ENCODE measurements at places on chromosomes 16 and 17.

DNA sequence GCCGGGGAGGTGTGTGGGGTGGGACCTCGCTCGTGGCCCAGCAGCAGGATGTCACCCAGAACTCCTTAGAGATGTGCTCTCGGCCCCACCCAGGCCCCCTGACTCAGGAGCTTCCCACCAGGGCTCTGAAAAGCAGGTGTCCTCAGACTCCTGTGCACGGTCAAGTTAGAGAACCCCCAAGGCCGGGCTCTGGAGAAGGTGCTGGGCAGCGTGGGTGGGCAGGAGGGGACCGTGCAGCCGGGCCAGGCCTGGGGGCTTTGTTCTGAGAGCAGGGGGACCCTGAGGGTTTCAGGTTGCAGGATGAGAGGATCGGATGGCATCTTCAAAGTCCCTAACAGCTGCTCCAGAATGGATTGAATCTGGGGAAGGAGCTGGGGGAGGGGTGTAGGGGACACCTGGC is 164.4 kb upstream of the CIBAR2 start:
- DNase-seq = no peak

DNA sequence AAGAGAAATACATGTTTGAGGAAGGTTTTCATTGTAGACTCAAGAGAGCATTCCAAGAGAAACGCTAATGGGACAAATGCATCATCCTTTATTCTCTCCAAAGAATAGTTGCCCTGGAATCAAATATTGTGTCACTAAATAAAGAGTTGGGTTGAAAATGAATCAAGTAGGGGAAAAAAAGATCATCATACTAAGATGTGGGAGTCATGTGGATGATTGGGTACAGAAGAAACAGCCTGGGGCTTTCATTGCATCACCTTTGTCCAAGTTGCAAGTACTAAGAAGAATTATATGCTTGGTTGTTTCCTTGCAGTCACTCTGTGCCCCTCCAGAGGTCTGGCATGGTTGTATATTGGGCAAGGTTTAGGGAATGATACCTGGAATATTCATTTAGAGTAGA is 658.9 kb downstream of the TOX3 start:
- DNase-seq = no peak

DNA sequence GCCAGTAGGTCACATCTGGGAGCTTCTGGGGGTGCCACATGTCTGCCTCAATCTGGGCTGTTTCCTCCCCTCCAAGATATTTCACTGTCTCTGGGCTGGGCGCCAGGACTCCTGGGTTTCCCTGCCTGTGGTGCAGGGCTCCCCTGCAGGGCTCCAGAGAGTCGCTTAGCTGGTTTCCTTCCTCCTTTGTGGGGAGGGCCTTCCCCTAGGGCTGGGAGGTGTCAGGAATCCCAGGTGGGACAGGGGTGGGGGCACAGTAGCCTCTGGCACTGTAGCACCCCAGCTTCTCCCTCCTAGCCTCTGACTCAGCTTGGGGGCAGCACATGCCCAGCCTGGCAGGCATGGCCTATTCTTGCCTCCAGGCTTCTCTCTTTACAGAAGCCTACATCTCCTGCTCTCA is 2.6 kb downstream of the RARA start:
- no peak for DNase-seq

GRCh38 chr17:73090396-73091202 is 1.9 kb downstream of the SLC39A11 start:
- DNase-seq = no peak

GRCh38 chr16:57380671-57381462 is 8.6 kb downstream of the CX3CL1 start:
- no peak for DNase-seq

Data from activated B cell treated with CpG ODN at 0.5 μM for 24 hours (primary cell).